ENCODE measurements at places on chromosomes 13 and 19. TPM values are rescaled to one million over a fixed set of nuclear protein-coding genes. Genes with fewer than 3 reads are reported as not detected.

C19orf81 gene
- polyA plus RNA-seq: 1.0 TPM

RNF17 gene
- polyA plus RNA-seq: 0.73 TPM

GRCh38 chr13:91894316-91894715, 495.9 kb downstream of the GPC5 start:
- peak; percentile 90 for DNase-seq

- DNase-seq: no peak
Measured at GRCh38 chr19:7989071-7989575, 16.3 kb downstream of the ELAVL1 start.

- DNase-seq: peak; percentile 9
Measured at GRCh38 chr19:12092956-12093355, 28.4 kb downstream of the ZNF844 start.
